ENCODE measurements at places on chromosomes 13 and 19.

DNA sequence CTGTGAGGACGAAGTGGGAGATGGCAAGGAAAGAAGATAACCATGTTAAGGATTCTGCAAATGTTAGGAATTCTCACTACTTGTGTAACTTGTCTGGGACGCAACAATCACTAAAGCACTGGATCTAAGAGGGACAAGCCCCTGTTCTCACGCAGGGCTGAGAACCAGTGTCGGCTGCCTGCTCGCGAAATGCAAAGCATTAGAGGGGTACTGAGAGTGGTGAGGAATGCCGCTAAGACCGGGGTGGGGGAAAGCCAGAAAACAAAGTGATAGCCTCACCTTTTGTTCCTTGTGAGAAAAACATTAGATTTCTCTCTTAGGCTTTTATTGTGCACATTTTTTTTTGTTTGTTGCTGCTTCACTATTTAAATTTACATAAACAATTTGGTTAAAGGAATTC lies 241.9 kb downstream of the ABCC4 start:
- no peak for DNase-seq

DNA sequence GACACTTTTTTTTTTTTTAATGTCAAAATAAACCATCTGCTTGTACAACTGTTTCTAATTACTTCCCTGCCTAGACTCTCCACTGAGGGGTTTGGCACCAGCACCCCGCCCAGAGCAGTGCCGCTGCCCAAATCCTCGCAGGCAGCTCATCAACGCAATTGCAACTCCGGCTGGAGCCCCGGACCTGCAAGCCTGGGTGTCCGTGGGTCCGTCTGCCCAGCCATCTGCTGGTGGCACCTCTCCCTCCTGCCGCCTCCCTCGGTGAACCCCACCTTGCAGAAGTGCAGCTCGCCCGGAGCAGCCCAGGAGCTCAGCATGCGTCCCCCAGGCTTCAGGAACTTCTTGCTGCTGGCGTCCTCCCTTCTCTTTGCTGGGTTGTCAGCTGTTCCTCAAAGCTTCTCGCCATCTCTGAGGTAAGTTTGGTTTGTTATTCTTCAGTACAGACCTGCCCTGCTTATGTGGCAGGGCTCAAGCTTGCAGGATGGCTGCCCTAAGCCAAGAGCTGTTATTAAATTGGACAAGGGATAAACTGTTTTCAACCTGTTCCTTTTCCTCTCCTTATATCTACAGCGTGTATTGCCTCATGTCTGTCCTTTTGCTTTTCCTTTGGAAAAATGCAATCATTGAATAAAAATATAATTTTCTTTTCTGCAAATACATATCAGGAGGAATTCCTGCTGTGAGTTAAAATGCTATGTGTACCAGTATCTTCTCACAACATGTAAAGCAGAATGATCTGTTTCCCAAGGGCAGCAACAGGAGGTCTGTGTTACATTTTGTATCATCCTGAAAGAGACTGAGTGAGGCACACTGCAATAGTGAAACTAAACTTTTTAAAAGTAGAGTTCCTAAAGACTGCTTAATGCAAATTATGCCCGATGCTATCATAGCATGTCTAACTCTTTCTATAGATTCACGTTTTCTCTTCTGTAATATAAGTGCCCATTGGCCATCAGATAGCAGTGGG lies at the start of gene ITGBL1:
Gene ITGBL1, plus strand, starts transcription at position 157 of the 967 bp plus-strand sequence. Its CDS starts 159 bp downstream, at position 316.
- no peak for DNase-seq

DNA sequence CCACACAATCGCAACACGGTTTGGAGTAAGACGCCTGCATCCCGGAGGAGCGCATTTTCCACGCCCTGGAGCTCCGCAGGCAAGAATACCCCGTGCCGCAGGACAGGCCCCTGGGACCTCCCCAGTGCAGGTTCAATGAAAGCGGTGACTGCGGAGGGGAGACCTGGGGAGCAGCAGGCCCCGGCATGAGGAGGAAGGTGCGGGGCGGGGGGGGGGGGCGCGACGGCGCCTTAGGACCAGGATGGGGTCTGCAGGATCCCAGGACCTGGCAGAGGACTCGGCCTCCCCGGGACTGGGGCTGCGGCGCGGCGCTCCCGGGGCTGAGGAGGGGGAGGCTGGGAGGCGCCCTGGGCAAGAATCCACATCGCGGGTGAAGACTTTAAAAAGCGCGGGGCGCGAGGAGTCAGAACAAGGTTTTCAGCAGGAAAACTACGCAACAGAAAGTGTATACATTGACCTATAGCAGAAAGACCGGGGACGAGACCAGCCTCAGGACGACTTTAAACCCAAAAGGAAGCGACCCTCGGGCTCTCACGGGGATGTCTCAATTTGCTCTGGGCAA lies 432 bp downstream of the ZNF611 start:
- no peak for DNase-seq

DNA sequence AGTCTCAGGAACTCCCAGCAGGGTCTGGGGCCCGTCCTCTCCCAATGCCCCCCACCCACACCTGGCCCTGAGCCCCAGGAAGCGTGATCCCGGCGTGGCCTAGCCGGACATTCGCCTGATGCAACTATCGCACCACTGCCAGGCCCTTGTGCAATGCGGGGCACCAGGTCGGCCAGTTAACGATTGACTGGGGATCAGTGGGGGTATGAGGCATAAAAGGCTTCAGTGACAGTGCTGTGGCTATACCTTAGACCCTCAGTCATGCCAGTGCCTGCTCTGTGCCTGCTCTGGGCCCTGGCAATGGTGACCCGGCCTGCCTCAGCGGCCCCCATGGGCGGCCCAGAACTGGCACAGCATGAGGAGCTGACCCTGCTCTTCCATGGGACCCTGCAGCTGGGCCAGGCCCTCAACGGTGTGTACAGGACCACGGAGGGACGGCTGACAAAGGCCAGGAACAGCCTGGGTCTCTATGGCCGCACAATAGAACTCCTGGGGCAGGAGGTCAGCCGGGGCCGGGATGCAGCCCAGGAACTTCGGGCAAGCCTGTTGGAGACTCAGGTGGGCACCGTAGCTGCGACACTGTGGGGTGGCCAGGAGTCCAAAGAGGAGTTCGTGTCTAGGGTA lies at the start of gene ANGPTL8:
Gene ANGPTL8, plus strand, starts transcription at position 243 of the 624 bp plus-strand sequence. Its CDS starts 19 bp downstream, at position 262.
- DNase-seq, result no peak

DNA sequence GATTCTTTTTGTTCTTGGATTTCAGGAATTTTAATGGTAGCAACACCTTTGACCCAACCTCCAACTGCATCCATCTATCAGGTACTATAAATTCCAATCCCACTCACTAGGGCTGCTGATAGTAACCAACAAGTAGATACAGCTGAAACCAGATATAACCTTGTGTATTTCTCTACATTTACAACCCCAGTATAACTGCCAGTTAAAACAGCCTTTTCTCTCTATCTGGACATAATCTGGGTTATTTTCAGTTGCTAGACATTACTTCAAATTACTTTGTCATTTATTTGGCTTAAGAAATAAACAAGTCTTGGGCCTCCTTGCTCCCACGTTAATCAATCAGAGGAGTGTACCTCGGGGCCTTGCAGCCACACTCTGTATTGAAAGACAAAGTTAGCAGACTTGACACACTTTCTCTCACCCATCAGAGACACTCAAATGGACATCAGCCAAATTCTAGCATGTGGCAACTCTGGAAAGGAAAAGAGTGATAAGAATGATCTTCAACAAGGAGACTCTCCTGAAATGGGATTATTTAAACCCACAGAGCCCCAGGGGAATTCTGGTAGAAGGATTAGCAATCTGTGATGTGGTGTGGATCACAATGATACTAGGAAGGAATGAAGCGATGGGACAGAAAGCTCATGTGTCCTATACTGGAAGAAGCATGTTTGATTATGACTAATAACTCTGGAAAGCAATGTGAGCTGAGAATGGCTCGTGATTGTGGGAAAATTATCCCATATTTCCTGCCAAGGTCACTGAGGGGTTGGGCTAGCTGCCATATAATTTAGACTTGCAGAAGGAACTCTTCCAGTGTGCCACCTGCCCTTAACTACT lies 157.5 kb downstream of the FLT1 start:
- no peak for DNase-seq

- DNase-seq, result no peak
Observed at GRCh38 chr13:110683203-110683883, 22.6 kb downstream of the CARS2 start.

- no peak for DNase-seq
Observed at GRCh38 chr19:49064768-49065611, at the start of gene NTF4. Gene NTF4, minus strand, starts transcription at chr19:49064818. Its CDS starts 2,821 bp downstream, at chr19:49061997.

DNA sequence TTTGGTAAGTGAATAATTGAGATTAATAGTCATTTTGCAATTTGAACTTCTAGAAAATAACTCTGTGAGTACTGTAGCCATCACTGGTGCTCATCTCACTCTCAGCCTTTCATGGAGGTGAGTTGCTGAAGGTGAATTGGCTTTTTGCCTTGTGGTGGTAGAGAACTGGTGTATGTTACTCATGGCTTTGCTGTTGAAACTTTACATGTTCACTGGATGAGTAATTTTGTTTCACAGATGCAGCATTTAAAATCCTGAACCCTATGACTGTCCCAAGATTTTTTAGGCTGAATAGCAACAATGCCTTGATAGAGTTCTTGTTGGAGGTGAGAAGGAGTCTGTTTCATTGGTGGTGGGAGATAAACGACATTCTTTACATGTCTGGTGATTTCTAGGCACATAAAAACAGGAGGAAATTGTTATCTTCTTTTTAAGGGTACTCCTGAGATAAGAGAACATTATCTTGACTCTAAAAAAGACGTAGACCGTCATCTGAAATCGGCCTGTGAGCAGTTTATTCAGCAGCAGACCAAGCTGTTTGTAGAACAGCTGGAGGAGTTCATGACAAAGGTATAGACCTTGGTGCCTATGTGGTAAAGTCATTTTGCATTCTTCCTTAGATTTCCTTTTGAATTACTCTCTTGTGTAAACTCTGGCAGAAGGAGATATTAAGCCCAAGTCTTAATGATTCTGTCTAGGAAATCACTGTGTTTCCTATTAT lies 53.9 kb downstream of the COG3 start:
- DNase-seq, result no peak

DNA sequence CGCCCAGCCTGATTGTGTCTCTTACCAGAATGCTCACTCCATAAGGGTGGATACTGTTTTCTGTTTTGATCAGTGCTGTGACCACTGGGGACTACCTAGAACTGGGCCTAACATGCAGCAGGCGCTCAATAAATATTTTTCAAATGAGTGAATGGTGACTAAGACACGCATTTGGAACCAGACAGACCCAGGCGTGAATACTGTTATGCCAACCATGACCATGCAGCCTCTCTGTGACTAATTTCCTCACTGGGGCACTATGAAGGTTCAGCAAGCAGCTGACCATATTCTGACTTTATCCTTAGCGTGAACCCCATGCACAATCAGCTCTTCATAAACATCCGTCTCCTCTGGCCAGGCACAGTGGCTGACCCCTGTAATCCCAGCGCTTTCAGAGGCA lies 13.0 kb upstream of the SPC24 start:
- peak; percentile 95 for DNase-seq

DNA sequence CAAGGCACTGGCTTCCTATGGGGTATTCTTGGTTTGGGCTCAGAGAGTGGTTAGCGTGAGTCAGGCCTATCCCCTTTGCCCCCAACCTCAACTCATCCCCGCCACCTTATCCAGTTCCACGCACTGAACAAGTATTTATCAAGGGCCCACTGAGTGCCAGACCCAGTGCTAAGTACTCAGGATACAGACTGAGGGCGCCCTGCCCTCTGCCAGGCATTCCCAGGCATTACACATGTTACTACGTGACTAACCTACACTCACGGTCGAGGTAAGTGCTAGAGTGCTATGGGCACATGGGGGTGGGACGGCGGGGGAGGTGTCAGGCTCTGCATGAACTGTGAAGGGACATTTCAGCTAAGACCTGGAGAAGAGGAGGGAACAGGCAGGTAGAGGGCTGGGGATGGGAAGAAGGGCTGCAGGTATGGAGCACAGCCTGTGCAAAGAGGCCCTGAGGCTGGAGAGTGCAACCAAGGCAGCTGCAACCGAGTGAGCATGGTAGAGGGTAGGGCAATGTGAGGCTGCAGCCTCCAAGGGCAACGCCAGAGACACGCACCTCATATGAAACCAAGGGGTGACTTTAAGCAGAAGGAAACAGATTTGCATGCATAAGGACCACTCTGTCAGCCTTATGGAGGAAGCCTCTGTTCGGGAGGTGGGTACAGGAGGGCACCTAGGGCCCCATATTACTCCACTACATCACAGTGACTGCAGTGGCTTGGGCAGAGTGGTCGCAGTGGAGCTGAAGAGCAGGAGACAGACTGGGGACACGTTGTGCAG lies 22.5 kb downstream of the DHRS12 start:
- DNase-seq, result no peak

DNA sequence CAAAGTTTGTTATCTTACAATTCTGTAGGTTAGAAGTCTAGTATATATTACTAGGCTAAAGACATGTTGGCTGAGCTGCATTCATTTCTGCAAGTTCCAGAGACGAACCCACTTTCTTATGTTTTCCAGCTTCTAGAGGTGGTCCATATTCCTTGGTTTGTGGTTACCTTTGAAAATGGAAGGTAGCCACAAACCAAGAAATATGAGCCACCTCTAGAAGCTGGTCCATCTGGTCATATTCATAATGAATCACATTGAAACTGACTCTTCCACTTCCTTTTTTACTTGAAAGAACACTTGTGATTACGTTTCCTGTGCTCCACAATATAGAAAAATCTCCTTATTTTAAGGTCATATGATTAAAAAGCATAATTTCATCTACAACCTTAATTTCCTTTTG lies 943.0 kb upstream of the PCDH9 start:
- no peak for DNase-seq

DNA sequence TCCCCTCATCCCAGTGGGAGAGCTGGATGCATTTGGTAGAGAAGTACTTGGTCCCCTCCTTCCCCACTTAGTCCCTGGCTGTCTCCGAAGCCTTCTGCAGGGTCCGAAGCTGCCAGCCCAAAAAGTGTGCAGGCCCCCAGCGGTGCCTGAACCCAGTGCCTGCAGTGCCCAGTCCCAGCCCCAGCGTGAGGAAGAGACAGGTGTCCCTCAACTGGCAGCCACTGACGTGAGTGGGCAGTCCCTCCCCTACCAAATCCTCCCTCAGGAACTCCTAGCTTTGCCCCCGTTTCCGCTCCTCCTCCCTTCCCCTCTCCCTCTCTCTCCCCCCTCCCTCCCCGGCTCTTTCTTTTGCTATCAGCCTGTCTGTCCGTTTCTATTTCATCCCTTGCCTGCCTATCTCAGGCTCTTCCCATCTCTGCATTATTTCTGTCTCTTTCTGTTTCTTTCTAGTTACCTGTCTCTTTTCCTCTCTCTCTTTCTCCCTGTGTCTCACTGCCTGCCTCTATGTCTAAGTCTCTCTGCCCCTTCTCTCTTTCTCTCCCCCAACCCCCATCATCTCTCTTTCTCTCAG lies 1.8 kb upstream of the LTBP4 start:
- DNase-seq, result no peak

Data from glomerular endothelial cell (primary cell).